BE2C (cell line): ENCODE measurements at places on chromosomes 1 and 21.

- DNase-seq: no peak
Observed at GRCh38 chr1:25120281-25120680, 112.0 kb downstream of the SYF2 start.

GRCh38 chr1:16114527-16115467 lies 41.1 kb downstream of the EPHA2 start:
- DNase-seq: no peak

GRCh38 chr1:42941640-42942330 lies 16.9 kb downstream of the SLC2A1 start:
- DNase-seq: peak; percentile 28

DNA sequence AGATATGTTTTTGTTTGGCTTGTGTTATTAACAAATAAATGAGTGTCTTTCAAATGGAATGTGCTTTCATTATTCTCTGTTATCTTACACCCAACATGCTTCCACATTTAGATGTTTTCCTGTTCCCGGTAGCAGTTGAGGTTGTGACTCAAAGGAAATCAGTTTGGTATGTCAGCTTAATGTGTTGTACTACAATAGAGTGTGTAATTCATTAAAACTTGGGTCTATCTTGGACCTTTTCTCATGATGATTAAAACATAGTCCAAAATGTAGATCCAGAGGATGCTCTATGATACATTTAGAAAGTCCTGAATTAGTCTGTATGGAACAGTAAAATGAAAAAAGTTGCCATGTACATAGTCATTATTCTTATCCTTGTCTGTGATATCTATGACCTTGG lies 26.7 kb downstream of the RTCA start:
- DNase-seq: no peak

- DNase-seq: peak; percentile 69
Observed at GRCh38 chr21:46253610-46254124, 25.1 kb upstream of the LSS start.

- DNase-seq: no peak
Observed at GRCh38 chr1:197024460-197024859, 42.6 kb downstream of the F13B start.

DNA sequence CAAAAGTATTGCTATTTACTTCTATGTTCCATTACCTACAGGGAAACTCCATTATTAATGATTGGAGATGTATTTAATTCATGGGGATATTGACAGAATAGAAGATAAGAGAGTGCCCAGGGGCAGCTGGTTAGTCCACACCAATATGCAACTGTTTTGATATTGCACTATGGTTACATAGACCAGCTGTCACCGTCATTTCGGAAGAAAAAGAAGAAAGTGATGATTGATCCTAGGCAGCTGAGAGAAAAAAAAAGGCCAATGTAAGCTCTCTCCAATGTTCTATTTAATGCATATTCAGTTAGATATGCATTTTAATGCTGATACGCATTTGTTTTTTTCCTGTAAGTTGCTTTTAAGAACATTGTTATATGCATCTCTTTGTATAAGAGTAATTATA lies 1367.2 kb downstream of the KCNT2 start:
- no peak for DNase-seq

GRCh38 chr1:29880556-29880955 lies 644.2 kb downstream of the PTPRU start:
- DNase-seq: no peak

- no peak for DNase-seq
Observed at GRCh38 chr1:11680270-11681070, 478 bp downstream of the MAD2L2 start.

GRCh38 chr1:115829023-115829674 lies 11.8 kb downstream of the NHLH2 start:
- DNase-seq: peak; percentile 42
